NCI-H1694 treated with DMSO at 0.1 percent for 48 hours (cell line): ENCODE measurements at places on chromosomes 1 and 21.

DNA sequence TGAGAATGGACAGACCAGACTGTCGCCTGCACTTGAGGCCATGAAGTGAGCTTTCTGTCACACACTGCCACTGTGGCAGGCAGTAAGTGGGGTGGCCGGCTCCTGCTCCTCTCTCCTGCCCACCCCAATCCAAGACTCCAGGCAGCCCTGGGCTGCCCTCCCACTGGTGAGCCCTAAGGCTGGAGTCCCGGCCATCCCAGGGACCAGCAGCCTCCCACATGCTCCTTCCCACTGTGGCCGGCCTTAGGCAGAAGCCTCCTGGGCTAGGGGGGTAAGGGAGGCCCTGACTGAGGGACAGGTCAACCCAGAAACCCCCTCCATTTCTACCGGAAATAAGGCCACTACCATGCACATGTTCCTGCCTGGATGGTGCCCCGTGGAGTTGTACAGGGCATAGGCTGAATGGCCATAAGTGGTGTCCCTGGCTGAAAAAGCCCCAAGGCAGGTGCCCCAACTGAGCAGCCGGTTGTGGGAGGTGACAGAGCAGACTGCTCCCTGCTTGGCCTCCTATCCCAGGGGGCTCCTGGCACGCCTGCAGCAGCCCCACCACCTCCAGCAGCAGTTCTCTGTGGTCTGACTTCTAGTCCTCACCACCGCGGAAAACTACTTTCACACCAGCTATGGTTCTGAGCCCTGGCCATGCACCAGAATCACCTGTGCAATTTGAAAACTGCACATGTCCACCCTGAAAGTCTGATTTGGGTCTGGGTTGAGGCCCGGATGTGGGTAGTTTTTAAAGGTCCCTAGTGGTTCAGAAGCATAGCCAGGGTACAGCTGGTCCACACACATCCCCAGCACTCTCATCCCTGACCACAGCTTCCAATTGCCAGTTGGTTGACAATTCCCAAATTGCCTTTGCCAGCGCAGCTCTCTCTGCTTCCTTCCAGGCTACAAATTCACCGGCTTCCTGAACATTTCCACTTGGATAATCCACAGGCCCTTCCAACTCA, 1.6 kb upstream of the ARTN start:
- no peak for DNase-seq

DNA sequence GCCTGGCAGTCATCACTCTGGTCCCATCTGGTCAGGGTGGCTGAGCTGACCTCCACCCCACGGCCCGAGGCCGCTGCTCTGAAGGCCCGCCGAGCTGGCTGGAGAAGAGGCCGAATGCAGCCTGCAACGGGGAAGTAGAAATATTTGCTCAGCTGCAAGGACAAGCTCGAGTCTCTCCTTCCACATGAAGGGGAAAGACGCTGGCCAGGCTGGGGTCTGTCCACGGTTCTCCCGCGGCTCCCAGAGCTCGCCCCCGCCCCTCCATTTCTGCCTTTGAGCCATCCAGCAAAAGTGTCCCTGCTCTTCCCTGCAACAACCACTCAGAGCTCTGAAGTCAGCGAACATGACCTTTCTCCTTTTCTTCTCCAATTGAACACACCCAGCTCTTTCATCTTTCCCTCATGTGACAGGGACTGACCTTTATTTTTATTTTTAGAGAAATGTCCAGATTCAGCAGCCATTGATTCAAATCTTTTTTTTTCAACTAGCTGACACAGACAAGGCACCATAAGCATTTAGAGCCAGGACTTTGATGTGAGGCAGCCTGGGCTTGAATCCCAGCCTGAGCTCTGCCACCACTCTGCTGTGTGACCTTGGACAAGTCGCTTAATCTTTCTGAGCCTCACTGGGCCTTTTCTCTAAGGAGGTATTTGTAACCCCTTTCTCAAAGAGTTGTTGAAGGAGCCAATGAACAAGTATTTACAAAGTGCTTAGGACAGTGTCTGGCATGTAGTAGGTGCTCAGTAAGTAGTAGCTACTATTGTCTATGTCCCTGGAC, 149.3 kb upstream of the WNT4 start:
- DNase-seq = no peak

DNA sequence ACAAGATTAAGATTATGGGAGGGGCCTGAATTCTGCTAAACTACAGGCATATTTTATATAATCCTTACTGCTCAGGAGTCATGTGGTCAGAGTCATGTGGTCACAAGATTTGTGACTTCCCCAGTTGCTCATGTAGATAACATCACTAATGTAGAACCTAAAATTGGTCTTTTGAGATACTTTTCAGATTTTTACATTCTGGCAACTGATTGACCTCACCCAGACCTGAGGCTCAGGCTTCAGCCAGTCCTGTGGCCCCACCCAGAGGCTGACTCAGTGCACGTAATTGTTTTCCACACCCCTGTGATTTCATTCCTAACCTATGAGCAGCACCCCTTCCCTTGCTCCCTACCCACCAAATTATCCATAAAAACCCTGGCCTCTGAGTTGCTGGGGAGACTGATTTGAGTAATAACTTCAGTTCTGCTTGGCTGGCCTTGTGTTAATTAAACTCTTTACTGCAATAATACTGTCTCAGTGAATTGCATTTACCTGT, 41.7 kb upstream of the ZNF326 start:
- no peak for DNase-seq

DNA sequence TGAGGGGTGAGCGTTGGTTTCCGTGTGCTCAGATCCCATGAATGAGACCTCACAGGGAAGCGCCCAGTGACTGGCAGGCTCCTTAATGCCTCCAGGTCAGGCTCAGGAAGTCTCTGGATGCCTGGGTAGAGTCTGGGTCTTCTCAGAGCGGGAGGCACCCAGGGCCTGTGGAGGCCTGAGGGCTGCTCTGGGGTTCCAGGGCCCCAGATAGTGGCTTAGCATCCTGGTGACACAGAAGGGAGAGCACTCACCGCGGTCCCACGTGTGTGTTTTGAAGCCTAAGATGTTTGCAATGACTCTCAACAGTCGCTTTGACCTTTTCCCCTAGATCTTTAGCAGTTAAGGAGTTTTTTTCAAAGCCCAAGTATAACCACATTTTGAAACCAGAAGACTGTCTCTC, 25.0 kb downstream of the PRMT2 start:
- DNase-seq = no peak

DNA sequence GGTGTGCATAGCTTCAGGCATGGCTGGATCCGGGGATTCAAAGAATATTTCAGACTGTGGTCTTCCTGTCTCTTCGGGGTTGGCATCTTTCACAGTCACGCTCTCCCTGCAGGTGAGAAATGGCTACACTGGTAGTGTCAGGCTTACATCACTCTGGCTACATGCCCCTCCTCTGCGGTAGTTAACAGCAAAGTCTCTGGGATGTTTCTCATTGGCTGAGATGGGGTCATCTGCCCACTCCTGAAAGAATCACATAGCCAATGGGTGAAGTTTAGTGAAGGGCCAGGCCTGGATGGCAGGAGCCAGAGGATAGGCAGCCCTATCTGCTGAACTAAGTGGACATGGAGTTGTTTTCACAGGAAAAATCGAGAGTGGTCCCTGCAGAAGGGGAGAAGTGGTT, 356.5 kb downstream of the MATN1 start:
- DNase-seq = no peak

DNA sequence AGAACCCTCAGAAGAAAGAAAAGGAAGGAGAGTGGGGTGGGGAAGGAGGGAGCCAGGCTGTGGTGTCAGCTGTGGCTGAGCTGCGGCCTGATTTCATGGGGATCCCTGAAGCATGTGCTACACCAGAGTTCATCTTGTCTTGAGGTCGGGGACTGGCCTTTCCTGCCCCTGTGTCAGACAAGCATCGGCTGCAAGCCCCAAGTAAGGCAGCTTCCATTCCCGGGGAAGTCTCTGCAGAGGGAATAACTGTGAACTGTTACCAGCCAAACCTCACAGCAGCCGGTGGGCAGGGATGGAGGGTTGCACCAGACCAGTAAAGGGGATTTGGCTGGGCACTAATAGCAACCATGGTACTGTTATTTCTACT, 35.7 kb upstream of the BTG2 start:
- no peak for DNase-seq

GRCh38 chr1:202254454-202255252, 61.1 kb downstream of the LGR6 start:
- no peak for DNase-seq

- no peak for DNase-seq
Observed at GRCh38 chr1:228242409-228242808, 34.6 kb downstream of the OBSCN start.

DNA sequence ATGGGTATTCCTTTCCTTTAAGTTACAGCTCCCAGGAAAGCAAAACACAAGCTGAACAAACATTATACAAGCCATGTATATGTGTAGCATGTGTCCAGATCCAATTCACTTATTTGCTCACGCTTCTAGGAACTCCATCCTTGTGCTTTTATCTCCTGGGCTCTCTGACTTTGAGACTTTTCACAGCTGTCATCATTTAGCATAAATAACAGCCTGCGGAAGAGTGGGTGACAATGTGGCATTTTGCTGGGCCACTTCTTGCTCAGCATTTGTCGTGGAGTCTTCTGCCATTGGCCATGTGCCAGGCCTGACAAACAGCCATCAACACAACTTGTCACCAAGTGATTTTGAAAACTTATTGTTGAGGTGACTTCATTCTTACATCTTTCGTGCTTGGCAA, 164.3 kb downstream of the KIF26B start:
- no peak for DNase-seq

- DNase-seq = no peak
Observed at GRCh38 chr1:119285482-119285881, 83.1 kb upstream of the HAO2 start.

DNA sequence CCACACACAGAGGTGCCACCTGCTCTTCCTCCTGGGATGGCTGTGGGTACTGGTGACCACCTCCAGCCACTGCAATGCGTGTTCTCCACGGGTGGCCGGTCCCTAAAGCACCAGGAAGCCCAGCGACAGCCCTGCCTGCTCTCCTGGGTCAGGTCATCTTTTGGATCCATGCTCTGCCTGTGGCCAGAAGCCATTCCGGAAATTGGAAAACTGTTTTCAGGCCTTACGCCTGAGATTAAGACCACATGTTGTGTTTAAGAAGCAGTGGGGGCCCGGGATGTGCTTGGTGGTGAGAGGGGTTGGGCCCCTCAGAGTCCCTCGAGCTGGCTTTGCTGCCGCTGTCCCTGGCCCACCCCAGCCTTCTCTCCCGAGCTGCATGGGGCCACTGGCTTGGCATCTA, 150.8 kb downstream of the PEX14 start:
- DNase-seq = no peak

GRCh38 chr1:185448591-185449186, 131.6 kb upstream of the IVNS1ABP start:
- DNase-seq = no peak

- no peak for DNase-seq
Observed at GRCh38 chr1:167880580-167881021, 33.3 kb downstream of the ADCY10 start.

GRCh38 chr1:199123615-199124014, 484.8 kb downstream of the PTPRC start:
- DNase-seq = no peak

DNA sequence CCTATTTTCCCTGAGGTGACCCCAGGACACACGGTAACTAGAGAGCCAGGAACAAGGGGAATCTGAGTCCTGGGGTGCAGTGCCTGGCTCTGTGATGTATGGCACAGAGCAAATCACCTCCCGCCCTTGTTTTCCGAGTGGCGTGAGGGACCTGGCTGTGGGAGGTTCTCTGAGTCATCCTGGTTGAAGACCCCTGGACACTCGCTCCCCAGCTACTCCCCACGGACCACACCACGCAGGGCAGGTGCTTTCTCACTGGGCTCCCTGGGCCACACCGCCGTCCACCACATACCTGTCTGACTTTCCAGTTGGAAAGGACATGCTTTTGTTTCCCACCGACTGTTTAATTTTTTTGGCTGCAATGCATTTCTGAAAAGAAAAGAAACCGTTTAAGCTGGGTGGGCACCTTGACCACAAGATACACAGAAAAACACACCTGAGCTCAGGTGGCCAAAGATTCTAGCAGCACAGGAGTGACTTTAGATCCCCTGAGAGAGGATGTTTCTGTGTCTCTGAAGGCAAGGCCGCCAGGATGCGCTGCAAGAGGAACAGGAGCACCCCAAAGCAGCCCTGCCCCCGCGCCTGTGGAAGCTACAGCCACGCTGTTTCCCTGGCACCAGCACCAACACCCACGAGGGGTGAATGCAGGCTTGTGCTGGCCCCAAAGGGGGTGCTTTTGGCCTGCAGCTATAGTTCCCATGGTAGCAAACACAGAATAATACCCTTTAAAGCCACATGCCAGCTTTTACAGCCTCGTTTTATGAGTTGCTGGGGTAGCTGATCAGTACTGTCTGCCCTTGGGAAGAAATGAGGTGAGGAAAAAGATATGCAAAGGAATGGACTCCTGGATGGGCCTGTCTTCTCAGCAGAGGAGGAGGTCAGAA, 8.1 kb upstream of the SRM start:
- no peak for DNase-seq

GRCh38 chr1:185907246-185907645, 173.1 kb downstream of the HMCN1 start:
- no peak for DNase-seq

GRCh38 chr1:2128189-2128901, 66.2 kb downstream of the FAAP20 start:
- no peak for DNase-seq

DNA sequence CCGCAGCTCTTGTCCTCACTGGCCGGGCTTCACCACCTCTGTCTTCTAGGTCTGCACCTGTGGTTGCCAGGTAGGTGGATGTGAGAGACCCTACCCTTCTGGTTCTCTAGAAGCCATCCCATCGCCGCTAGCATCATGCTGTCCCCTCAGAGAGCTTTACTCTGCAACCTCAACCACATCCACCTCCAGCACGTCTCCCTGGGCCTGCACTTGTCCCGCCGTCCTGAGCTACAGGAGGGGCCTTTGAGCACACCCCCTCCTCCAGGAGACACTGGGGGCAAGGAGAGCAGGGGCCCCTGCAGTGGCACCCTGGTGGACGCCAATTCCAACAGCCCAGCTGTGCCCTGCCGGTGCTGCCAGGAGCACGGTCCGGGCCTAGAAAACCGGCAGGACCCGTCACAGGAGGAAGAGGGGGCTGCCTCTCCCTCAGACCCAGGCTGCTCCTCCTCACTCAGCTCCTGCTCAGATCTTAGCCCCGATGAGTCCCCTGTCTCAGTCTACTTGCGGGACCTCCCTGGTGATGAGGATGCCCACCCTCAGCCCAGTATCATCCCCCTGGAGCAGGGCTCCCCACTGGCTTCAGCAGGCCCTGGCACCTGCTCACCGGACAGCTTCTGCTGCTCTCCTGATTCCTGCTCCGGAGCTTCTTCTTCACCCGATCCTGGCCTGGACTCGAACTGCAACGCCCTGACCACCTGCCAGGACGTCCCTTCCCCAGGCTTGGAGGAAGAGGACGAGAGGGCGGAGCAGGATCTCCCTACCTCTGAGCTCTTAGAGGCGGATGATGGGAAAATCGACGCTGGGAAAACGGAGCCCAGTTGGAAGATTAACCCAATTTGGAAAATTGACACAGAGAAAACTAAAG, 1.2 kb downstream of the RUSC1 start:
- DNase-seq = no peak

DNA sequence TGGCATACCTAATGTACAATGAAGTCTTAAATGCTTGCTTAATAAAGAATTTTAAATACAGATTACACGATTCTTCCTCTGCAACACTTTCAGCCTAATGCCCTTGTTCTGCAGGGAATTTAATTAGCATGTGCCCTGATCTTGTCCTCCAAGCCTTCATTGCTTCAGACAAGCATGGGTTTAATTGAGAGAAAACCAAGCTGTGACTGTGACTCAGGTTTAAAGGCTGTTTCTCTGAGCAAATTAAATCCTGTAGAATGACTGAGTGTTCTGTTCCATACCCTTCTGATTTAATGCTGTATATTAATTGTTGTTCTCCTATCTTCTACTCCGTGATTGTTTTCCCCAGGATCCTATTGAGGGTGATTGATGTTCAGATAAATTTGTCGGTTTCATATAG, 269.0 kb upstream of the PRMT6 start:
- DNase-seq = no peak

GRCh38 chr1:162703708-162704107, 71.4 kb downstream of the DDR2 start:
- no peak for DNase-seq
